IPS DF 6.9 (cell line): ENCODE measurements at places on chromosomes 2 and 18.
A peak's percentile ranks its signal among the peaks of the same experiment; 100 is the strongest.

DNA sequence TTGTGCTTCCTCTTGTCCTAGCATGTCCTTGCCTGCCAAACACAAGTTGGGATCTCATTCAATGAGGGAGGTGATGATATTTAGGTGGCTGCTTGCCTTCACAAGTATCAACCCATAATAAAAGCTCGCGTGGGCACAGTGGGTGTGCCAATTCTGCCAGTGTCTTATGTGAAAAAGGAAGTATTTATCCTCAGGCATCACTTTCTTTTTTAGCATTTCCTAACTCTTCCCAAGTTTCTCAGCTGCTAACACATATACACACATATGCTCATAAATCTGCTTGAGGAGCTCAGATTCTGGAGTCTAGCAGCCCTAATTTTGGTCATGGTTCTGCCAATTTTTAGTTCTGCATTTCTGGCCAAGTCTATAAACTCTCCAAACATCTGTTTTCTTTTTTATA lies 319.5 kb upstream of the HNMT start:
- no peak for DNase-seq

DNA sequence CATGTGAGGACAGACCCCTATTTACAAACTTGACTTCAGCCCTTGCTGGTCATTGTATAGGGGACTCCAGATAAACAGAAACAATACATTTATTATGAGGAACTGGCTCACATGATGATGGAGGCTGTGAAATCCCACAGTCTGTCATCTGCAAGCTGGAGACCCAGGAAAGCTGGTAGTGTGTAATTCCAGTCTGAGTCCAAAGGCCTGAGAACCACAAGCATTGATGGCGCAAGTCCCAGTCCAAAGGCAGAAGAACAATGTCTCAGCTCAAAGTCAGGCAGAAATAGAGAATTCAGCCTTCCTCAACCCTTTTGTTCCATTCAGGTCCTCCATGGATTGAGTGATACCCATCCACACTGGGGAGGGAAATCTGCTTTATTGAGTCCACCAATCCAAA lies 28.1 kb upstream of the SPP2 start:
- no peak for DNase-seq

DNA sequence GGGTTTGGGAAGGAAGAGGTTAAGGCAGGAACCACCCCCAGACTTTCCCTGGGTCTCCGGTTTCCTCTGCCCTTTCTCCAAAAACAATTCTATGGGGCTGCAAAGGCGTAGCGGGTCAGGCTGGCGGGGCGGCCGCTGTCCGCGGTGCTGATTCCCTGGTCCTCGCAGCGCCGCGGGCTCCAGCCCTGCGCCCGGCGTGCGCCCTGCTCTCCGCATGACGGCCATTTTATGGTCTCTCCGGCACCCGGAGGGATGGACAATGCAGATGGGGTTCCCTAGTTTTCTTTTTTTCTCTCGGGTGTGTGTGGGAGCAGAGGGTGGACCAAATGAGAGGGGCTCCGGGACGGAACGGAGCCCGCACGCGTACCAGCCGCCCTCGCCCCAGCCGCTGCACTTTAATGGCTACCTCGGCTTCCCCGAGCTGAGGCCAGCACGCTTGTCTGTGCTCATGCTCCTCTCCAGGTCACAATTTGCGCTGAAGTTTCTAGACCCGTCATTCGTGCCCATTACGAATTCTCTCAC lies 1.6 kb downstream of the ST8SIA3 start:
- DNase-seq: peak; percentile 57

GRCh38 chr18:68507781-68508180 lies 207.1 kb downstream of the TMX3 start:
- no peak for DNase-seq

DNA sequence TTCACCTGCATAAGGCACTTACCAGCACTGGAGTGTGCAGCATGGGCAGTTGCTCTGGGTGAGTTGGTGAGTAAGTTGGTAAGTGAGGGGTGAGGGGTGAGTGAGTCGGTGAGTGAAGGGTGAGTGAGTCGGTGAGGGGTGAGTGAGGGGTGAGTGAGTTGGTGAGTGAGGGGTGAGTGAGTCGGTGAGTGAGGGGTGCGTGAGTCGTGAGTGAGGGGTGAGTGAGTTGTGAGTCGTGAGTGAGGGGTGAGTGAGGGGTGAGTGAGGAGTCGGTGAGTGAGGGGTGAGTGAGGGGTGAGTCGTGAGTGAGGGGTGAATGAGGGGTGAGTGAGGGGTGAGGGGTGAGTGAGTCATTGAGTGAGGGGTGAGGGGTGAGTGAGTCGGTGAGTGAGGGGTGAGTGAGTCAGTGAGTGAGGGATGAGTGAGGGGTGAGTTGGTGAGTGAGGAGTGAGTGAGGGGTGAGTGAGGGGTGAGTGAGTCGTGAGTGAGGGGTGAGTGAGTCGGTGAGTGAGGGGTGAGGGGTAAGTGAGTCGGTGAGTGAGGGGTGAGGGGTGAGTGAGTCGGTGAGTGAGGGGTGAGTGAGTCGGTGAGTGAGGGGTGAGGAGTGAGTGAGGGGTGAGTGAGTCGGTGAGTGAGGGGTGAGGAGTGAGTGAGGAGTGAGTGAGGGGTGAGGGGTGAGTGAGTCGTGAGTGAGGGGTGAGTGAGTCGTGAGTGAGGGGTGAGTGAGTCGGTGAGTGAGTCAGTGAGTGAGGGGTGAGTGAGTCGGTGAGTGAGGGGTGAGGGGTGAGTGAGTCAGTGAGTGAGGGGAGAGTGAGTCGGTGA lies 17.1 kb downstream of the THAP4 start:
- DNase-seq: no peak
